ENCODE measurements at places on chromosomes 7 and 10.

GRCh38 chr7:142626420-142627035 lies 122.7 kb upstream of the PRSS1 start:
- no peak for DNase-seq

DNA sequence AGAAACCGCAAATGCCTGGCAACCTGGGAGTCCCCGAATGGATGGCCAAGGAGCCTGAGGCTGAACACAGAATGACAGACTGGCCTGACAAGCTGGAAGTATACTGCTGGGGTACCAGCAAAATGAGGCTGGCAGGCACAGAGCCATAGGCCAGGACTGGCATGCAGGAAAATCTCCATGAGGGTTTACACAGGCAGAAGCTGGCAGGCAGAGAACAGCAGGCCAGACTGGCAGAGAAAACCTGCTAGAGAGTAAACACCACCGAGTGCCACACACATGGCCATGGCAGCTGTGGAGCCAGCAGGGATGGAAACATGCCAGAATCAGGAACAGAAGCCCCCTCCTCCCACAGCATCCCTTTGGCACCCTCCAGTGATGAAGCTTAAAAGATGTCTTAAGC lies 63.4 kb downstream of the CRPPA start:
- no peak for DNase-seq

GRCh38 chr10:44889834-44890233 lies 21.3 kb upstream of the TMEM72 start:
- no peak for DNase-seq

- DNase-seq = no peak
Measured at GRCh38 chr7:84238596-84238995, 44.0 kb upstream of the SEMA3A start.

DNA sequence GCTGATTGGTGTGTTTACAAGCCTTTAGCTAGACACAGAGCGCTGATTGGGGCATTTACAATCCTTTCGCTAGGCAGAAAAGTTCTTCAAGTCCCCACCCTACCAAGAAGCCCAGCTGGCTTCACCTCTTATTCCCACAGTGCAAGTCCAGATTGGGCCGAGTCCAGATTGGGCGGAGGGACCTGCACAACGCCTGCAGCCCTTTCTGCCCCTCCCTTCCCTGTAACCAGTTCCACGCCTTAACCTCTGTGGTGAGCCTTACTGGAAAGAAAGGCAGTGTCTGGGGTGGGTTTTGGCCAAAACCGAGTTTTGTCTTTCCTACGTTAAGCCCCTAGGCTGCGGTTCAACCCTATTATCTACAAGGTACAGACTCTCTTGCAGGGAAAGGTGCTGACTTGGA lies 268.7 kb downstream of the ZEB1 start:
- no peak for DNase-seq

DNA sequence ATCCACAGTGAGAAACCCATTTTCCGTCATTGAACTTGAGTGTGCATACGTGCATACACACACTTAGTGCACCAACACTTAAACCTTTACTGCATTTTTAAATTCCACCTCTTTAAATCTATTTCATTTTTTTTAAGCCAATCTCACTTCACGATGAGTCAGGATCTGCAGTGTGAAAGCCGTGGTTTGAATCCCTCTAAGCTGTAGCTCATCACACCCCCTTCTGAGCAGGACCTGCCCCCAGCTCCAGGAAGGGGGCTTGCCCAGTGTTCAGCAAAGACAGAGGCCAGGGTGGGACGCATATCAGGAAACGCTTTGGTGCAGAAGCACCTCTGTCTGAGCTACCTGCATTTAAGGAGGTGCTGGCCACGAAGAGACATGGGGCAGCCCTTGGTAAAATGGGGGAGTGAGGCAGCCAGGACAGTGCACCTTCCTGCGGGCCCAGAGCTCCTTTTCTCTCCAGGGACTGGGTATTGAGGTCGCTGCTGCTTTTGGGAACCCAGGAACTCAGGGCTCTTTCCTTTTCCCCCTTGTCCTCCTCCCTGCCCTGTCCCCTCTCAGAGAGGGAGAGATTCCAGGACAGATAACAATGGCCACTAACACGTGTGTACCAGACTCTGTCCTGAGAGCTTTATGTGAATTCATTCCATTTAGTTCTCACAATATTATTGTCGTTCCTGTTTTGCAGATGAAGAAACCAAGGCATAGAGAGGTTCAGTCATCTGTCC lies 21.7 kb downstream of the ZNF316 start:
- no peak for DNase-seq

DNA sequence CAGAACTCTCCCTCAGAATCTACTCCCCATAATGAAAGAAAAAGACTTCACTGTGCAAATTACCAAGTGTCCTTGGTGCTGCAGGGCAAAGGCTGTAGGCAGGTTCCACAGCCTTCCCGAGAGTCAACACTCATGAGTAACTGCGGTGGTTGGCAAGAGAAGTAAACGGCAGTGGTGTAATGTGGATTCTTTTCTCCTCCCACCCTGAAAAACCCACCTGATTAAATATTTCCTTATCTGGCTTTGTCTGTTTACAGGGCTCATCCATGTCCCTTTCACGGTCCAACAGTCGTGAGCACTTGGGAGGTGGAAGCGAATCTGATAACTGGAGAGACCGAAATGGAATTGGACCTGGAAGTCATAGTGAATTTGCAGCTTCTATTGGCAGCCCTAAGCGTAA lies 300.9 kb downstream of the BICC1 start:
- no peak for DNase-seq

All from NCI-H774 (cell line).